HTR-8/SVneo (cell line): ENCODE measurements at places on chromosomes 3 and 15.

- no peak for DNase-seq
Observed at GRCh38 chr3:116087426-116087825, 357.9 kb downstream of the LSAMP start.

DNA sequence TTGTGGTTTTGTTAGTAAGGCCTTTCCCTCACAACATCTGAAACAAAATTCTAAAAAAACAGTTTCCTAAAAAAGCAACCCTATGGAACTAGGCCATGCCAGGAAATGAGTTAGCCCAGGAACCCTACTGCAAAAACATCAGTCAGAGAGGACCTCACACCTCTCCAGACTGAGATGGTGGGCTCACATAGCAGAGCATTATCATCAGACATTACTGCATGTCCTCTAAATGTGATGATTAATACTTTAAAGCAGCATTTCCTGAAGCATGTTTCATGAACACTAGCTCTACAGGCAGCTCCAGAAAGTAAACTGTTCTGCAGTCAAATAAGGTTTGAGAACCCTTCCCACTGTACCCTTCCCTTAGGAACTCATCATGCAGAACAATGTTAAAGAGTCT, 232.3 kb upstream of the MRPL3 start:
- DNase-seq = no peak

- DNase-seq = peak; percentile 41
Observed at GRCh38 chr3:70832089-70832833, 519.8 kb upstream of the MDFIC2 start.

- DNase-seq = no peak
Observed at GRCh38 chr3:100634493-100635272, 25.3 kb downstream of the ADGRG7 start.

- DNase-seq = no peak
Observed at GRCh38 chr15:49895347-49896223, 223.4 kb downstream of the ATP8B4 start.

DNA sequence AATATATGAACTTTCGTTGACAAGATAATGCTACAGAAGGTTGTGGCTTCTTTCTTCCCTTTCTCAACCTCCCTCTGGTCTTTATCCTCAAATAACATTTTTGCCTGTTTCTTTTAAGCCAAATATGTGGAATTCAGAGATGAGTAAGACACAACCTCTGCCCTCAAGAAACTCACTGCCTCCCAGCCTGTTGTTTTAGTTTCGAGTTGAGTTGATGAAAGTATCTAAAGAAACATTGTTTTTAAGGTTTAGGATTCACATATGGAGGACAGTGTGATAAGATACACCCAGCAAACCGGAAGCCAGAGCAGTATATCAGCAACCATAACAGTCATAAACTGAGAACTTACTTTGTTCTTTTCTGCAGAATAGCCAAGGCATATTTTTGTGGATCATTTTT, 218.6 kb downstream of the THSD4 start:
- no peak for DNase-seq

DNA sequence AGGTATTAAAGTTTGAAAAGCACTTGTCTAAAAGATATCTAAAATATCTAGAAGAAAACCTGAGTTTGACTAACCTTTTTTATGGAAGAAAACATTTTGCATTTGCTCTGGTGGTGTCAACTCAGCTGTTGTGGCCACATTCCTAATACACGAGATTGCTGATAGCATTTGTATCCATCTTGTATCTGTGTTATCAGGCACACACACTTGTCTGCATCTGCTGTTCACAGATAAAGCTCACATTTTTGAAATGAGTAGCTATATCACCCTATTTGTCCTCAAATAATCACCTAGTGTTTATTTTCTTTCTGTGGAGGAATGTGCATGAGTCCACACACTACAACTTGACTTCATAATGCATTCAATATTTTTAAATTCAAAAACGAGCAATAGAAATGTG, 632.3 kb upstream of the NR2F2 start:
- no peak for DNase-seq

DNA sequence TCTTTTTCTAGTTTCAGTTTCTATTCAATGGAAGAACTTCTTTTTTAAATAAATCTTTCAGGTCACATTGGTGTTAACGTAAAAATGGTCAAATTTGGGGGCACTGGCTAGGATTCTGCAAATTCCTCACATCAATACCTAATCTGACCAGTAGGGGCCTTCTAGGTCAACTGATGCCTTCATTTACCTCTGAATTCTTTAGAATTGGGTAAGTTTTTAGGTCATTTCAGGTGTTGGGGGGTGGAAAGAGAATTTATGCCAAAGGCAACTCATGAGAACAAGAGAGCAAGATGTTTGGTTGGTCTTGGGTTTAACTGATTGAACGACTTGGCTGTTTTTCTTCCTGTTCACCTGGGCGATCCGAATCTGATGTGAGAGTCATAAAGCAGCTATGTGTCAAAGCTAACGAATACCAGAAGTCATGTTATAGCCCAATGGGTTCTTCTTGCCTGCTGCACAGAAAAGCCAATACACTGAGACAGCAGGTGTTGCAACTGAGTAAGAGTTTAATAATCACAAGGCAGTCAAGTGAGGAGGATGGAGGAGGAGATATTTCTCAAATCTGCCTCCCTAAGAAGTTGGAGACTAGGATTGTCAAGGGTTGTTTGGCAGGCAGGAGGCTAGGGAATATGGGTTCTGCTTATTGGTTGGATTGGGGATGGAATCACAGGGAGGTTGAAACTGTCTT, 15.3 kb downstream of the LRRC49 start:
- no peak for DNase-seq

DNA sequence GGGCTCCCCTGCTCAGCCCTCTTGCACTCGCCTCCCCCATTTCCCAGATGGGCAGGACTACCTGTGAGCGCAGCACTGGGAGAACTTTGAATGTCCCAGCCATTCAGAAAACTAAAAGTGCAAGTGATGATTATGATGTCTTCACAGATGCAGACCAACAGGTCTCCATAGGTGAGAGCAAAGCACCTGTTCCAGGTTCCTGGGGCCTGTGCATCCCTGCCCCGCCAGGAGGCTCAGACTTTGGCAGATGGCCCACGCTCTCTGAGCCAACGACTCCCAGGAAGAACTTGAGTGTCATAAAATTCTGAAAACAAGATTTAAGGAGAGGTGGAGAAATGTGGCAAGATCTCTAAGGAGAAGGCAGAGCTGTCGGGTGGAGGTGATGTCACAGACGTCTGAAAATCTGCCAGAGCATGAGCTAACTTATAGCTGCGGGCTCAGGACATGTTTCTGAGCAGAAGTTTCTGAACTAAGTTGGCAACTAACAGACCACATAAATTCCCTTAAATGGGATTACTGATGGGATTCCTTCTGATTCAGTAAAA, 110.8 kb upstream of the IGF1R start:
- DNase-seq = no peak

DNA sequence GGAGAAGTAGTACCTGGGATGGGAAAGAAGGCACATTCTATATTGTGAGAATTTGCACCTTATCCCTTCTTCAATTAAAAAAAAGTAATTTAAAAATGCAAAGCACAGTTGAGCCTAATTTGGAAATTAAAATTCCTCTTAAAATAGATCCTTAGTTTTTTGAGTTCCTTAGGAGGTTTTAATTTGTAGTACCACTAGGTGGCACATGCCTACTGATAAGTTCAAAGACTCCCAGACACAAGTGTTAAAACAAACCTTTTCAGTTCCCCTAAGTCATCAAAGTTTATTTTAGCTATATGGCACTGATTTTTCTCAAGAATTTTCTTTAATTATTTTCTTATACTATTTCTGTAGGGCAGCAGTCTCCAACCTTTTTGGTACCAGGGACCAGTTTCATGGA, 127.6 kb upstream of the AZI2 start:
- peak; percentile 21 for DNase-seq

DNA sequence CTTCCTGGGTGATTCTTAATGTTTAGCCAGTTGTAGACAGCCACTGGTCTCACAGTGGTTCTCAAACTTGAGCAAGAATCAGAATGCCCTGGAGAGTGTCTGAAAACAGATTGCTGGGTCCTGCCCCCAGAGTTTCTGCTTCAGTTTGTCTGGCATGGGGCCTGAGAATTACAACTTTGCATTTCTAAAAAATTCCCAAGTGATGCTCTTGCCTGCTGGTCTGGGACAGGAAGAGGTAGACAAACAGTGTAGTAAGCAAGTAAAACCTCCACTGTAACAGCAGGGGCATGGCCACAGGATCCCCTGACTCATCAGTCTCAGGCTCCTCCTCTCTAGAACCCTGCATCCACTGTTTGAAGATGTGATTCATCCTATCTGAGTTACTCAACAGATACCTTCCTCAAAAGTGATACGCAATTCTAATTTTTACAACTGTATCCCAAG, 36.5 kb downstream of the DZIP1L start:
- DNase-seq = peak; percentile 44
